ENCODE measurements at places on chromosomes 13 and 19.

DNA sequence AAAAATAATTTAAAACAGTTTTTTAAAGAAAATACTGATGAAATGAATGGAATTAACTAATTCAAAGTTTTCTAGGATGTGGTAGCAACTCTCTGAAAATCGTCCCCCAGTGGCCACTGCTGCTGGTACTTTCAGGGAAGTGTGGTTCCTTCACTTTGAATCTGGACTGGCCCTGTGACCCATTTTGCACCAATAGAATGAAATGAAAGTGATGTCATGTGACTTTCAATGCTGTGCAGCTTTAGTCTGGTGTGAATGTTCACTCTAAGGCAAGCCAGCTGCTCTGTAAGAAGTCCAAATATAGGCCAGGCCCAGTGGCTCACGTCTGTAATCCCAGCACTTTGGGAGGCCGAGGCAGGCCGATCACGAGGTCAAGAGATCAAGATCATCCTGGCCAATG, 26.4 kb upstream of the HNRNPA1L2 start:
- DNase-seq = no peak

DNA sequence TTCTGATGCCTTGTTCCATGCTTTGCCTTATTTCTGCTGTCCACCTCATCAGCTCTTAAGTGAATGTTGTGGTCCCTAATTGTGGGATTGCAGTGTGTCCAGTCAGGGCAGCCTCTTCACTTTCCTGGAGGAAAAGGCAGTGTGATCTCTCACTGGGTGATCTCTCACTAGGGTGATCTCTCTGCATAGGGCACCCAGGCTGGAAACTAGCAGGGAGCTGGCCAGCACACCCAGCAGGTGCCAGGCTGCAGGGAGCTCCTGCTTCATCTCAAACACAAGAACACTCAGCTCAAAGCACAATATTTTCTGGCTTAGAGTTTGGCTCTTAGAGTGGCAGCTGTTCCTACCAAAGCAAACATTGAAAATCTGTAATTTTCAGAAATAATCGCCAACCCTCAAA, 36.5 kb upstream of the TSHZ3 start:
- DNase-seq = no peak

DNA sequence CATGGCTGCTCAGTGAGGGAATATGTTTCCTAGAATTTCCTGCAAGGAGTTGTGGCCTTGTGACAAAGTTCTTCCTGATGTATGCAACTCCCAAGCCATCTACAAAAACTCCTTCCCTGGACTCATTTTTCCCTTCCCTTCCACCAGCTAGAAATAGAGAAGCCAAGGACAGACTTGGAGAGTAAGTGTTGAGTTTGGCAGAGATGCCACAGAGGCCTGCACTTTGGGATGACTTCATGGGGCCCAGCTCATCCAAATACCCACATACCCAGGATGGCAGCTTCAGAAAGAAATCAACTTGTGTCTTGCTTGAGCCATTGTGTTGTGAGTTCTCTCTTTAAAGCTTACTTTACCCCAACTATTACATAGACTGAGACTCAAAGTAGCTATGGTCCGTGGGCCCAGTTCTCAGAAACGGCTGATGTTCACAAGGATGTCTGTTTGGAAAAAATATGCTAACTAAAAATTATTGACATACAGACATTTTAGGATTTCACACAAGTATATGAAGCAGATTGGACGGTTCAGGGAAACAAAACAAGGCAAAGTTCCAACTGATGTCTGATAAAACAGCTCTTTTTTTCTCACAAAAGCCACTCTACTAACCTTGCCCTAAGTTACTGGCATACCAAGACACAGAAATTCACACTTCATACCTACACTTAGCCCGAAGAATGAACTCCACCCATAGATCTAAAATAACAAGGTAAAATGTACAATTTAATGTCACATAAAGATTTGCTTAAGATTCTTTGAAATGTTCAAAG, 107.9 kb downstream of the NALCN start:
- DNase-seq = no peak

DNA sequence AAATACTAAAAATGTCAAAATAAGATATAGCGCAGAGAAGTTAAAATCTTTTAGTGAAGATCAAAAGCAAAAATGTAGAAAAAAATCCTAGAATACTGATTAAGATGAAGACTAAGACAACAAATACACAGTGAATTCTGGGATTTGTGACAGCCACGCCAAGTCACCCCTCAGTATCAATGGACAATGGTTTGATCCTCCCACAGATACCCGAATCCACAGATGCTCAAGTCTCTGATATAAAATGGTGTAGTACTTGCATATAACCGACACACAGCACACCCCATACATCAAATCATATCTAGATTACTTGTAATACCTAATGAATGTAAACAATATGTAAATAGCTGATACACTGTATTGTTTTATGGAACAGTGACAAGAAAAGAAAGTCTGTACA, 5.9 kb downstream of the MIPEP start:
- no peak for DNase-seq

DNA sequence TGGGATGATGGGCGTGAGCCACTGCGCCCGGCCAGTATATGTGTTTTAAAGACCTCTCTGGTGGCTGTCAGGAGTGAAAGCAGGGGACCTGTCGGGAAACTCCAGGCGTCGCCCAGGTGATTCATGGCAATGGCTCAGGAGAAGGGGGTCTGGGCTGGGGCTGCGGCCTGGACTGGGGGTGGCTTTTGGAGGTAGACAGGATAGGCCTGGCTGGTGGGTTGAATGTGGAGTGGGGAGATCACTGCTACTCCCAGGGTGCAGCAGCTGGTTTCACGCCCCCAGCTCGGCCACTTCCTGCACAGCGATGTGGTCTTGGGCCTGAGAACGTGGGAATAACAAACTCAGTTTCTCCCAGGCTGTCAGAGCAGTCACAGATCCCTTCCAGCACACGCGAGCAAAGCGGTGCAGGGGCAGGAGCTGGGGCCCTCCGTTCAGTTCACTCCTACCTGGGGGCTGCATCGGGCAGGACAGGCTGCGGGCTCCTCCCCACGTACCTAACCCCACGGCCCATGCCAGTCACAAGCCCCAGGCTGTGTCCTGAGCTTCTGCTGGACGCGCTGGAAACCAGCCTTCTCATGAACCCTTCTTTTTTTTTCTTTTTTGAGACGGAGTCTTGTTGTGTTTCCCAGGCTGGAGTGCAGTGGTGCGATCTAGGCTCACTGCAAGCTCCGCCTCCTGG, 18.9 kb downstream of the KDM4B start:
- DNase-seq = no peak

DNA sequence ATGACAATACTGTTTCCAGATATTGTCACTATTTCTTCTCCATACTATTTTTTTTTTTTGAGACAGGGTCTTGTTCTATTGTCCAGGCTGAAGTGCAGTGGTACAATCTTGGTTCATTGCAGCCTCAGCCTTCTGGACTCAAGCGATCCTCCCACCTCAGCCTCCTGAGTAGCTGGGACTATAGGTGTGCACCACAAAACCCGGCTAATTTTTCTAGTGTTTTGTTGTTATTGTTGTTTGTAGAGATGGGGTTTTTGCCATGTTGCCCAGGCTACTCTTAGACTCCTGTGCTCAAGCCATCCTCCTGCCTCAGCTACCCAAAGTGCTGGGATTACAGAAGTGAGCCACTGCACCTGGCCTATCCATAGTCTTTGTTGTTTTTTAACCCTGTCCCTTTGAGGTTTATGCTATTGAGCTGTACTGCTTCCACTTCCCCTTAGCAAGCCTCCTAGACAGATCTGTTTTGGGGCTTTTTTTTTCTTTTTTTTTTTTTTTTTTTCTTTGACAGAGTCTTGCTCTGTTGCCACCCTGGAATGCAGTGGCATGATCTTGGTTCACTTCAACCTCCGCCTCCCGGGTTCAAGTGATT, 27.6 kb upstream of the MAP3K10 start:
- no peak for DNase-seq
